ENCODE measurements at places on chromosomes 5 and 9.

DNA sequence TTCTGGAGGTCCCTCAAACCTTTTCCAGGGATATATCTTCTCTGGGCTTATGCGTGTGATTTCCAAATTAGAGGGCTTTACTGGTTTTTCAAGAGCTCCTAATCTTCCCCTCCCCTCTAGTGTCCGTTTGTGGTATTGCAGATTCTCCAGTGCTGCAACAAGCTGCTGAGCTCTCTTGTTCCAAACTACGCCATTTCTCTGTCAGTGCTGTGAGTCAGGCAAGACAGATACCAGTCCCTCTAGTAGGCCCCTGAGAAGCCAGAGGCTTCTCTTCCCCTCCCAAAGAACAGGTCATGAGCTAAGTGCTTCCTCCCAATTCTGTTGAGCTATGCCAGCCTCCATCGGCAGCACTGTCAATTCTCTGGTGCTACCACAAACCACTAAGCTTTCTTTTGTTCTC lies 149.5 kb downstream of the FANCC start:
- DNase-seq, result peak; percentile 89

GRCh38 chr5:181149806-181150733 lies 2.7 kb downstream of the OR2V2 start:
- DNase-seq, result no peak

- DNase-seq, result no peak
Measured at GRCh38 chr5:141477044-141477575, 1.3 kb downstream of the PCDHGC3 start.

DNA sequence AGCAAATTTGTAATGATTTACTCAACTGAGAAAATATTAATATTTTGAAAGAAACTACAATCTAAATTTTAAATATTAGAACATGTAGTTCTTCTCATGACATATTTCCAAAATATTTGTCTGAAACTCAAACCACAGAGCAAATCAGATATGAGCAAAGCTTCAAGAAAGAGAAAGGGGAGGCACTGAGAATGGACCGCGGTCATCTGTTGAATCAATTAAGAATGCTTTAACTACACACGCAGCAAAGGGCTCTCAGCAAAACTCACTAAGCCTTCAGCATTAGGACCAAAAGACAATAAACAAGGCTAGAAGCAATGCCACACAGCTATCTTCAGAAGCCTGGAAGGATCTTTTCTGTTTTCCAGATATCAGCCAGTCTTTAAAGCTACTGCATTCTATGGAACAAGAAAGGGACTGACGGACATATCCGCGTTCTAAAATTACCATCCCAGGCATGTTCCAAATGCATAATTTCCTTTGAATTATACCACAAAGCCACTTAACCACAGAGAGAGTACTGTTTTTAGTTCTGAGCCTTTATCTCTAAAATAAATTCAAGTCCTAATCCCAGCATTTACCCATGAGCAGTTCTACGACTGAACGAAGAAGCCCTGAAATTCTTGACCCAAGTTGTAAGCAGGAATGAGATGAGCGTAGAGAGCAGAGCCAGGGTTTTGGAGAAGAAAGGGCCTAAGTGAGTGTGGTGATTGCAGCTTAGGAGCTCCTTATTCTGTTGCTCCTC lies 513.5 kb downstream of the AGTPBP1 start:
- DNase-seq, result no peak

DNA sequence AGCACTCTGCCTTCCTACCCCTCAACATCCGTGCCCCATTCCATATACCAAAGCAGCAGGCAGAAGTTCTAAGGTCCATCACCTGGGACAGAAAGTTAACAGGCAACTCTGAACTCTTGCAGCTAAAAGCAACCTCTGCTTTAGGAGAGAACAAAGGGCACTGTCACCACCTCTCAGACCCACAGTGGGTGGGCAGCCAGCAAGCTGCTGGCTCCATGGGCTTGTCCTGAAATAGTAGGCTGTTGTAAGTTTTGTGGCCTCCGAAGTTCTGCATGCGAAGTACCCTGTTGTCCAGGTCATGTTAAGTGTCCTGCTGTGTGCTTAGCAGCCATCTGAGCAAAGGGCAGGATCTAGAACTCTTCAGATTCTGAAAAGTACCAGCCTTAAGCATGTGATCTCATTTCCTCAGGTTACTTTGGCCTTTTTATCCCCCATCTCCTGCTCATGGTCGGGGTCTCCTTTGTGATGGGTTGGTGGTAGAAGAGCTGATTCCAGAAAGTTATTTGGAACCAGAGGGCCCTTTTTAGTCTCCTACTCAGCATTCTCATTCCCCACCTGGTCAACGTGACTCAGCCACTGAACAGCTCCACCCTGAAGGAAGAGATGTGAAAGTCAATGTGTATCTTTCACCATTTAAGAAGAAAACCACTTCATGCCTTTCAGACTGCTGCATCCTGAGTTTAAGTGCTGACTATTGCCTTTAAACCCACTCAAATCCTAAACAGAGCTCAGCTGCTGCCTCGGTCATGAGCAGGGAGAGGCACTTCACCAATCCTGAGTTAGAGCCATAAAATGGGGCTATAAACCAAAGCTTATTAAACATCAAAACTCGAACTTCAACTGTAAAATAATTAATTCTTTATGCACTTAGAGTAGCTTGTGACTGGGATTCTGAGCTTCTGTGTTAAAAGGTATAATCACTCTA lies 121.4 kb downstream of the DPYSL3 start:
- DNase-seq, result no peak

DNA sequence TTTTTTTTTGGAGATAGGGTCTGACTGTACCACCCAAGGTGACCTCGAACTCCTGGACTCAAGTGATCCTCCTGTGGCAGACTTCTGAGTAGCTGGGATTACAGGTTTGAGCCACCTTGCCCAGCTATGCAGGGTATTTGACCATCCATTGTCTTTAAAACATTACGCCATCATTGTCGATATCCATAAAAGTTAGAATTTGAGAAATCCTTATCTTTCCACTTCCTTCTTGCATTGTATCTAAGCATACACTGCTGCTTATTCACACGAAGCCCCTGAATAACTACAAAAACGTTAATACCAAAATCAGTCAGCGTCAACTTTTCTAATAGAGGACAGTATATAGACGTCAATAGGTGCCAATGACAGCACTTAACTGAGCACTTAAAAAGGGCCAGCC lies 5.4 kb upstream of the OTULINL start:
- no peak for DNase-seq

- DNase-seq, result no peak
Measured at GRCh38 chr9:113042884-113043657, 13.5 kb downstream of the ZFP37 start.

GRCh38 chr9:18820566-18821095 lies 212.4 kb downstream of the SAXO1 start:
- no peak for DNase-seq

DNA sequence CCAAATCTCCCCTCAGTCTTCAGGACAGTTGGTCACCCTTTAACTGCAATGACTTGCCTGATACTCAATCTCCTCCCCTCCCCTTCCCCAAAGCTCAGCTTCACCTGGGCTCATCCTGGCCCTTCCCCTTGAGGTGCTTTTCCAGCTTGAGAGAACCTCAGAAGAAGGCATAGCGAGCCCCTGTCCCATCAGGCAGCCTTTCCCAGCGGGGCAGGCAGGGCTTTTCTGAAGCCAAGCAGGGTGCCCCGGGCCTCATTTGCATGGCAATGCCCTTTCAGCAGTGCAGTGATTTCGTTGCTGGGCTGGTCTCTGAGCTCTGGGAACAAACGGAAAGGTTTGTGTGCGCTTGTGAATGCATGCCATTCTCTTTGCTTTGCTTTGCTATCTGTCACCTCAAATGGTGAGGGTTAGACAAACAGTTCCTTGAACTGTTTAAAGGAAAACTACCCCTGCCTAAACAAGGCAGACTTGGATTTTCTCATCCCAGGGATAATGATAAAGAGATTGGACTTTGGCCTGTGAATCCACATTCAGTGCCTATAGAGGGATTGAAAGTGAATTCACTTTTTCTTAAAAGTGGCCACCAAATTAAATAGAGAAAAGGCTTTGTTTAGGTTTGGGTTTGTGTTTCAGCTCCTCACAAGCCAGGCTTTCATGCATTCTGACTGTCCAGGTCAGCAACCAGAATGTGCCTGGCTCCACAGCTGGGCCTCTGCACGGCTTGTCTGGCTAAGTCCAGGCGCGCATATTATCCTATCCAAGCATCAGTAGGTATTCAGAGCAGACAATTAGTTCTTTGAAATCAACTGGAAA lies 165.3 kb downstream of the ZNF608 start:
- DNase-seq, result no peak

- DNase-seq, result no peak
Measured at GRCh38 chr5:35785601-35786085, 71.0 kb upstream of the IL7R start.

DNA sequence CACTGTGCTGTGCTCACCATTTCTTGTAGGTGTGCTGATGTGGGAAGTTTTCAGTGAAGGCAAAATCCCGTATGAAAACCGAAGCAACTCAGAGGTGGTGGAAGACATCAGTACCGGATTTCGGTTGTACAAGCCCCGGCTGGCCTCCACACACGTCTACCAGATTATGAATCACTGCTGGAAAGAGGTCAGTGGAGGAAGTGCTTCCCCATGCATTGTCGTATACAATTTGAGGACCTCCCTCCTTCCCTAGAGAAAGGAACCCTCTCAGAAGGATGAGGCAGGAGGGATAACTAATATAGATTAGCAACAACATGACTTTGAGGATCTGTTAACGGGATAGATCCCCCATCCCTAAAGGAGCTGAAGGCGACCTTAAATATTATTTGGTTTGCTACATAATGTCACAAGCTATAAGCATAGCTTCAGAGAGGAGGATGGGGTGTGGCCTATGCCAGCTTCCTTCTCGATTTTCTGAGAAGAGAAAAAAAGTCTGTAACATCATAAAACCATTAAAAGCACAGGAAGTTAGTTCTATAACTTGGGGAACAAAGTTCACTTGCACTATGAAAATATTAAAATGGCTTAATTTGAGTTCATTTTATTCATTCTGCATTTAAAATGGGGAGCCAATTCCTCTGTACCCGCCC lies 17.0 kb upstream of the CYFIP2 start:
- no peak for DNase-seq

DNA sequence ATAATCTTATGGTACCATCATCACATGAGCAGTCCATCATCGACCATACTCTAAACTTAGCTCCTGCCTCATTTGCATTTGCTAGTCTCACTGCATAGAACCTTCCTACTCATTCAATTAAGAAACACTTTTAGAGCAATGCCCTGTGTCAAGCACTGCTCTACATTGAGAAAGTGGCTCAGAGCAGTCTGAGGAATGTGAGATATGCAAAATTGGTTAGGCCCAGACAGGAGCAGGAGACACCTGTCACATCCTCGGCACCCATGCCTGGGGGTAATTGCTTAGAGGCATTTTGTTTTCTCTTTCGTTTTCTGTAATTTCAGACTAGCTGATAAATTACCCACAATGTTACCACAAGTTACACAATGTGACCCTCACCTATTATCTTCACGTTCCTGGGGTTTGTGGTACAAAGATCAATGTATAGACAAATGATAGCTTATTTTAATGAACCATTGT lies 4.9 kb upstream of the RARS1 start:
- DNase-seq, result no peak

DNA sequence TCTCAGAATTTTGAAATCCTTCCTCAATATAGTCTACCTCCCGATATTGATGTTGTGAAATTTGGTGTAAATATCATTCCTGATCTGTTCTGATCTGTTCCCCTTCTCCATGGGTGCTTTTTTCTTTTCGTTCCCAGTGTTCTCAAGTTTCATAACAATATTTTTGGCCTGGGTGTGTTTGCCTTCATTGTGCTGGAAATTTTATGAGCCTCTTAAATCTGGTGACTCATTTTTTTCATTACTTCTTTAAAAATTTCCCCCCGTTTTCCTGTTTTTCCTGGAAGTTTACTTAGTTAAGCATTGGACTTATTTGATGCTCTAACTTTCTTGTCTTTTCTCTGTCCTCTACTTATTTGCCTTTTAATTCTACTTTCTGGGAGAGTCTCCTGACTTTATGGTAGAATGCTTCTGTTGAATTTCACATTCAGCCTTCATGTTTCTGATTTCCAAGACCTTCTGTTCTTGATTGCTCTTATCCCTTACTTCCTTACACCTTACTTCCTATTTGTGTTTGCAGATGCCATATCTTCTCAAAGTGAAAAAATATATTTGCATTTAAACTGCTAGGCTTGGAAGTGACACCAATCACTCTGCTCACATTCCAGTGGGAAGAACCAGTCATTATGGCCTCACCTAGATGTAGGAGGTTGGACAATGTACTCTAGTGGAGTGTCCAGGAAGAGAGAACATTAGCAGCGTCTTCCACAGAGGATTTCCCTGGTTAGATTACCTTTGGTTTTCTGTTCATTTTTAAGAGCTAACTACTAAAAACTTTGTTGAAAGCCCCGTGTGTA lies 441.9 kb downstream of the ARHGEF28 start:
- no peak for DNase-seq

DNA sequence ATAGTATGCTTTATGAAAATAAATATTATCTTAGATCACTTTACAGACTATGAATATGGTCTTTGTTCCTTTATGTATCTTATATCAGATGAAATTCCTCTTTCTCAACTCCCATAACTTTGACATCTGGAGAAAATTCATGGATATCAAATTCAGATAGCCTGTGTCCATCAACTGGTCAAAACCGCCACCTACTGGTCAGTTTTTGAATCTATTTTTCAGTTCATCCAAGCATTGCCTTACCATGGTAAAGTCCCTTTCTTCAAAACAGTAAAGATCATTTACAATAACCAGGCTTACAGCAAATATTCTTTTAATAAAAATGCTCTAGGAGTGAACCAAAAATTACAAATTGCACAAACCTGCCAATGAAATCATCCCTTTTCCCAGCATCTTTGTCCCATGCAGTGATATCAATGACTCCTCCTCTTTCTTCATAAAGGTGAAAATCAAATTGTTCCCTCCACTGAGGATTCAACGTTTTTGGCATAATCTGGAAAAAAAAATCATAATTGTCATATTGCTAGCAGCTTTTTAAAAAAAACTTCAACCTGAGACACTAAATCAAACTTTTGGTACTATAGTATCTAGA lies 290.5 kb downstream of the SLF1 start:
- DNase-seq, result peak; percentile 8

DNA sequence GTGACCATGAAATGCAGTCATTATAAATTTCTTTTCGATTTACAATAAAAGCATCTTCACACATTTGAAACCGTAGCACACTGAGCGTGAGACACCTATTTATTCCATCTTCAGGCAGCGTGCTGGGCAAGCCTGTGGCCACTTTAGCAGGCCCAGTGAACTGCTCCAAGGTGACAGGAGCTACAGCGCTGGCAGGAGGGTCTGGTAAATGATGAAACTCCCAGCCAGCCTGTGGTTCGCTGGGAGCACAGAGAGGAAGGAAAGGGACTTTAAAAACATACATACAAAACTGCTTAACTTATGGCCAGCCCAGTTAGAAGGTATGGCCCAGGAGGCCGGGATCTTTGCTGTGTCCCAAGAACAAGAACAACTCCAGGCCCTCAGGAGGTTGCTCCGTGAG lies 5.1 kb downstream of the RAPGEF1 start:
- DNase-seq, result no peak

- DNase-seq, result no peak
Measured at GRCh38 chr5:372556-372995, 51.1 kb downstream of the AHRR start.

GRCh38 chr5:72242796-72243475 lies 77.1 kb downstream of the MRPS27 start:
- no peak for DNase-seq
